ENCODE measurements at places on chromosomes 12 and 14. TPM values are rescaled to one million over a fixed set of nuclear protein-coding genes. Genes with fewer than 3 reads are reported as not detected.

DNA sequence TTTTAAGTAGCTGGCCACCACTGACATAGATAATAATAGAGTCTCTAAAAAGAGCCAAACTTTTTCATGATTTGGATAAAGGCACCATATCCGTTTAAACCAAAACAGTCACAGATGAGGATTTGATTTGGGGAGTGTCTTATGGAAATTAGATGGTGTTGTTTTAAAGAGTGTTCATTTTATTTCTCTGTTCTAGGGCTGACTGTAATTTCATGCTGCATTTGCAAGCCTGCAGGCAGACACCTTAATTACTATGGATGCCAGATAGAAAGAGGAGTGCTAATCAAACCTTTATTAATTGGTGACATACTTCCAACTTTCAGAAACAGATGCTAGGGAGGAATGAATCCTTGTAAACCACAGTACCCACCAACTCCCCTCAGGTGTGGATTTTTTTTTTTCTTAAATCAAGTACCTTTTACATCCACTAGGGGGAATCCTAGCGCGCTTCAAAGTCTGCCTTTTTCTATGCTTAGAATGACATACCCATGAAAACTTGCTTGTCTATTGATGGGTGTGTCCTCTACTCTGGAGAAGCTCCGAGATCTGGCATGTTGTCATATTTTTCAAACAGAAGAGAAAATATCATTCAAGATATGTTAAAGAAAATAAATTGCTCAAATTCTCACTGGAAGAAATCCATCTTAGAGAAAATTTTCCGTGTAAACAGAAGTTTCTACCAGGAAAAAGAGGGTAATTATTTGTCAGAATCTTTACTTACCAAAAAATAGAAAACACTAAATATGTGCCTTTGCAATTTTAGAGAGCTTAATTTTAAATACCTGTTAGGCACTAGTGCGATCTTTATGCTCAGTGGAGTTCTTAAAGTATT, 14.2 kb upstream of the PLXNC1 start:
- DNase-seq: no peak

- no peak for DNase-seq
These were observed 174.1 kb downstream of the NRXN3 start for GRCh38 chr14:78344290-78344689.

DNA sequence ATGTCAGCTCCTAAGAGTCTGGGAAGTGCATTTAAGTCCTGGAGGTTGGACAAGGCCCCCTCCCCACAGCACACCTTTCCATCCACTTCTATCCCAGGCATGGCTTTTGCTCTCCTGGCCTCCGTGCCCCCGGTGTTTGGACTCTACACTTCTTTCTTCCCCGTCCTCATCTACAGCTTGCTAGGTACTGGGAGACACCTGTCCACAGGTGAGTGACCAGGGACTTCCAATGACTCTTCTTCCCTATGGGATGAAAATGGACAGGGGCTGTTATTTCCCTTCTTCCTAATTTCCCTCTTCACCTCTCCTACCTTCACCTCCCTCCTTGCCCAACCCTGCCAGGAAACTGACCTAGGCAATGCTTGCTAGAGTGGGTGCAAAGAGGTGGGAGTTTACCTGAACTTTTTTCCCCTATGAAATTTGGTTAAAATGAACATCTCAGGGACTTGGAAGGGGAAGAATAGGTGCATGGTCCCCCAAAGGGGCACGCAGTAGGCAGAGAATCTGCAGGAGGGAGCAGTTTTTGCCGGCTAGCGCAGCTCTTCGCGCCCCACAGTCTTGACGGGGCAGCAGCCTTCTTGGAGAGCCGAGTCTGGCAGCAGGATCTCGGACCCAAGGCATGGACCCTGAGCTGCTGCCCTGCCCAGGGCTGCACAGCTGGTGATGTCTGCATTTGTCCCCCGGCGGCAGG, 9.2 kb downstream of the ARHGEF25 start:
- no peak for DNase-seq

- DNase-seq: no peak
These were observed 3.6 kb downstream of the EID3 start for GRCh38 chr12:104306943-104307654.

The PLEKHD1 gene
- 3.4 TPM for polyA plus RNA-seq

The FOXN4 gene
- polyA plus RNA-seq: 1.9 TPM

GRCh38 chr14:68634874-68635595, 157.8 kb downstream of the ZFP36L1 start:
- DNase-seq: no peak

DNA sequence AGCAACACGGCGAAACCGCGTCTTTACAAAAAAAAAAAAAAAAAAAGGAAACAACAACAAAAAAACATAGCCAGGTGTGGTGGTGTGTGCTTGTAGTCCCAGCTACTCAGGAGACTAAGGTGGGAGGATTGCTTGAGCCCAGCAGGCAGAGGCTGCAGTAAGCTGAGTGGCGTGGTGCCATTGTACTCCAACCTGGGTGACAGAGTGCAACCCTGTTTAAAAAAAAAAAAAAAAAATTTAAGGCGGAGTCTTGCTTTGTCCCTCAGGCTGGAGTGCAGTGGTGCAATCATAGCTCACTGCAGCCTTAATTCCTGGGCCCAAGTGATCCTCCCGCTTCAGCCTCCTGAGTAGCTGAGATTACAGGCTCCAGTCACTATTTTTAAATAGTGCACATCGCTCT, 18.2 kb upstream of the FIGNL2 start:
- DNase-seq: no peak

The DEPDC4 gene
- polyA plus RNA-seq: 1.9 TPM

GRCh38 chr14:67984274-67984673, 164.7 kb downstream of the RAD51B start:
- no peak for DNase-seq

DNA sequence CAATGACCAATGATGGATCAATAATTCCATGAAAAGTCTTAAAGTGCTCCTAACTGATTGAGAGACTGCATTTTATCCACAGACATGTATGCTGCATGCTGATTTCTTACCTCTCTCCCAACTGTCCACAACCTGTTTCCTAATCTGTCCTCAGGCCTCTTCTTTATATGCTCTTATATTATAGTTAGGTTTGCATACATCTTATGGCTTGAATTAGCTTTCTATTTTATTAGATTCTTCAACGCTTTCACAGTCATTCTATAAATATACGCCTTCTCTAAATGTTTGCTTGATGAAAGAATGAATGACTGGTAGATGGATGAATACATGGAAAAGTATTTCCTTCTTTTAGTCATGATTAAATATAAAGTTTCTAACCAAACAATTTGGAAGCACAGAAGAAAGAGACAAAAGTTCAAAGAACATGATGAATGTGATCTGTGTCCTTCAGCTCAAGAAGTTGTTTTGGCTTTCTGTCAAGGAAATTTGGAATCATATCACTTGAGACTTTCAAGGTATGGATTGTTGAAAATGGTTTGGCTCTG, 91.8 kb upstream of the NPAS3 start:
- no peak for DNase-seq

The TMEM253 gene
- 0.27 TPM for polyA plus RNA-seq

- no peak for DNase-seq
These were observed 90.9 kb downstream of the GALNT9 start for GRCh38 chr12:132238488-132238854.

The PLCZ1 gene
- 0.73 TPM for polyA plus RNA-seq

DNA sequence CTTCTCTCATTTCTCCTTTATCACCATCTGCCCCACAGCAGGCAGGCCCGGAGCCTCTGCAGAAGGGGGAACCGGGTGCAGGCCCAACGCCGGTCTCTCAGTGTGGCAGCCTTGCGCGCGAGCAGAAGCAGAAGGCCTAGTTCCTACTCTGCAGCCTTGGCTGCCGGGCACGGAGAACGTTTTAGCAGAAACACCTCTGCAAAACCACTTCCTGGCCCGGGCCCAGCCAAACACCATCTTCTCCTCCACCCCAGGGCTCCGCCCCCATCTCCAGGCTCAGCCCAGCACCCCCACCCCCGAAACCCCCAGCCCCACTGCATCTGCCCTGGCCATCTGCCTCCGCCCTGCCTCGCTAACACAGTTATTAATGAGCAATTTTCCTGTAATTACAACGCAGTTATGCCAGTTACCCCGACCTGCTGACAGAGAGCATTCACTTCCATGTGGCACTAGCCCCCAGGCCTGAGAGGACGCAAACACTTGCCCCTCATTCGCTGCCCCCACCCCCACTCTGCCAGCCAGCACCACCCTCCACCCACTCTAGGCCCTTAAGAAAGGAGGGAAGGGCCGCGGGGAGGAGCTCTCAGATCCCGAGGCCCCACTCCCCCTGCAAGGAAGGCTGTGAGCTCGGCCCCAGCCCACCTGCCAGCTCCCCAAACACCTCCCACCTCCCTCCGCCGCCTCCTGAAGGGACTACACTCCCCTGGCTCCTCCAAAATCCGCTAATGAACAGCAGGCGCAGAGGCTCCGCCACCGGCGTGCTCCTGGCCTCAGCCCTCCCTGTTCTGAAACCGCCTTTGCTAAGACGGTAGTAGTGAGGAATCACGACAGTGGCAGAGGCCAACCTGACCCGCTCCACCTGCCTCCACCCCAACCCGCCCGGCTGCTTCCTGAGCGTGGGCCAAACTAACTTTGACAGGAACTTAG, 44.7 kb upstream of the FBRSL1 start:
- no peak for DNase-seq

The HSP90AA1 gene
- 793 TPM for polyA plus RNA-seq

- DNase-seq: no peak
These were observed 18.3 kb upstream of the PLEKHH1 start for GRCh38 chr14:67514650-67515385.

- no peak for DNase-seq
These were observed 76.7 kb upstream of the EIF5 start for GRCh38 chr14:103257211-103257962.

DNA sequence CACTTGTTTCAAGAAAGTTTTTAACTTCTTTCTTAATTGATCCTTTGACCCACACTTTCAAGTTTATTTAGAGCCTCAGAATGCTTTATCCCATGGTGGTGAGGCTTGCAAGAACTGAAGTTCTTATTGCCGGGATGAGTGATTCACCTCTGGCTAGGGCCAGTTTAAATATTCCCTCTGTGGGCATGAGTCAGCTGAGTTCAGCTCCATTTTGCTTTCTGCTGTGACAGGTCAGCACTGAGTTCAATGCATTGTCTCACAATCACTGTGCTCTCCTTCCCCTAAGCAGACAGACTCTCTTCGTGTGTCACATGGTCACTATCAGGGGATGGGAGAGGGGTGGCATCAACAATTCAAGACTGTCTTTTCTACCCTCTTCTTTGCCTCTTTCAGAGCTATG, 514.6 kb upstream of the FBXO33 start:
- DNase-seq: no peak

DNA sequence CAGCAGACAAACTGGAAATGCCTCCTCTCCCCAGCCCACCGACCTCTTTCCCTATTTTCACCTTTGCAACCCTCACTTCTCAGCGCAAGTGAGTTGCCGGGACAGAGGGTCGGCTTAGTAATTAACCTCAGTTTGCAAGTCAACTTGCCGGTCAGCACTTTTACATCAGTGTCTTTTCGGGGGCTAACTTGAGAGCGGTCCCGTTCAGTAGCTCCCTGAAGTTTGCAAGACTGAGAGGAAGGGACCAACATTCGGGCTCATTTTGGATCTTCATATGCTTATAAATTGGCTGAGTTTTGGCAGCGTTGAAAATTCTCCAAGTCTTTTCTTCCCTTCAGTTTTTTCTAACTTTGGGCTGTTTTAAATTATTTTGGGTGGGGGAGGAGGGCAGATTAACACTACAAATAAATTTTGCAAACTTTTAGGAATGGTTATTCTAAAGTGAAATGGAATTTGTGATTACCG, 846 bp downstream of the BRMS1L start:
- no peak for DNase-seq

GRCh38 chr14:68513838-68514607, 278.8 kb downstream of the ZFP36L1 start:
- DNase-seq: no peak

Data from left renal pelvis (tissue), 4 donors.